ENCODE measurements at places on chromosomes 12 and 14. TPM values are rescaled to one million over a fixed set of nuclear protein-coding genes. Genes with fewer than 3 reads are reported as not detected.
A peak's percentile ranks its signal among the peaks of the same experiment; 100 is the strongest.

Gene PRKAG1
- 101 TPM for total RNA-seq

Gene SLC38A4
- total RNA-seq: not detected

Gene OR4K14
- not detected for total RNA-seq

Gene ASCL1
- total RNA-seq: not detected

Gene TAS2R10
- 0.37 TPM for total RNA-seq

Gene MORN3
- 0.33 TPM for total RNA-seq

Gene SLC17A8
- total RNA-seq: not detected

DNA sequence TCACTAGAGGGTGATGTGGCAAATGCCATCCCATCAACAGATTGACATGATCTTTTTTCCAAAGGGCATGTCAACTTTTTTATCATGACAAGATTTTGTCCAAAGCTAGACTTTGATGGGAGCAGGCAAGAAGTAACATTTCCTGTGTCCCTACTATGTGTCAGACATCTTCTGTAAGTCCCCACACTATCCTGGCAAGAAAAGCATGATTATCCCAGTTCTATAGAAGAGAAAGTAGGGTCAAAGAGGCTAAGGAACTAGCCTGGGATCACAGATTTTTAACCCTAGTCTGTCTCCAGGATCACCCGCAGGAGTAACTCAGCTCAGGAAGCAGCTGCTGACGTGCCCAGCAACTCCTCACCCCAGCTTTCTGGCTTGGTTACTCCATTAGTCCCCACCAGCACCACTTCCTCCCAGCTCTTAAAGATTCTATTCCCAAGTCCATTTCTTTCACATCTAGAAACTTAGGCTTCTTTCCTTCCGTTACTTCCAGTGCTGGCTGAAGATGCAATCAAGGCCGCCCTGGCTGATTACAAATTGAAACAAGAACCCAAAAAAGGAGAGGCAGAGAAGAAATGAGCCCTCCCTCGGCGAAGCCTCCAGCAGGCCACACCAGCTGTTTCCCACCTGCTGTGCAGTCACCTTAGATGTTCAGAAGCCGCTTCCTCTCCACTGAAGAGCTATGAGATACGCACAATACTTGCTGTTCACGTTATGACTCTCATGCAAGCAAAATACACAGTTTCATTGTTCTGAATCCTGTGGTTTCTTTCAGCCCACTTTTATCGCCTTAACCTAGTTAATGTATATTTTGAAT is 6.2 kb downstream of the ISCU start:
- DNase-seq: no peak

DNA sequence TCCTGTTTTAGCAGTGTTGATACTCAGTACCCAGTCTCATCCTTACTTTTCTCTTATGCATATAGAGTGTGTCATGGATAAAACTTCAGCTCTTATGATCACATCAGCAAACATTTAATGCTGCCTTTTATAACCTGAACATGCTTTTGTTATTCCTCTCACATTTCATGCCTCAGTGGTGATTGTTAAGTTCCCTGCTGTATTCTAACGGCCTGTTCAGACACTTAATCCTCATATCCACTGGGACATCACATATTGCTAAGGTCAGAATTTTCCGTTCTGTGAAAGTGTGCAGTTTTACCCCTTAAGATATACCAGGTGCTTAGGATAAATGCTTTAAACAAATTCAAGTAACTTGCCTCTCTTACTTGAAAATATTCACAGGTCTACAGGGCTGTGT is 268.7 kb upstream of the SEL1L start:
- DNase-seq: no peak

GRCh38 chr12:128813392-128813791 is 10.4 kb downstream of the SLC15A4 start:
- DNase-seq: no peak

- DNase-seq: peak; percentile 45
These were observed 3.7 kb downstream of the CFAP54 start for GRCh38 chr12:96493106-96493505.

Gene MIP
- not detected for total RNA-seq

DNA sequence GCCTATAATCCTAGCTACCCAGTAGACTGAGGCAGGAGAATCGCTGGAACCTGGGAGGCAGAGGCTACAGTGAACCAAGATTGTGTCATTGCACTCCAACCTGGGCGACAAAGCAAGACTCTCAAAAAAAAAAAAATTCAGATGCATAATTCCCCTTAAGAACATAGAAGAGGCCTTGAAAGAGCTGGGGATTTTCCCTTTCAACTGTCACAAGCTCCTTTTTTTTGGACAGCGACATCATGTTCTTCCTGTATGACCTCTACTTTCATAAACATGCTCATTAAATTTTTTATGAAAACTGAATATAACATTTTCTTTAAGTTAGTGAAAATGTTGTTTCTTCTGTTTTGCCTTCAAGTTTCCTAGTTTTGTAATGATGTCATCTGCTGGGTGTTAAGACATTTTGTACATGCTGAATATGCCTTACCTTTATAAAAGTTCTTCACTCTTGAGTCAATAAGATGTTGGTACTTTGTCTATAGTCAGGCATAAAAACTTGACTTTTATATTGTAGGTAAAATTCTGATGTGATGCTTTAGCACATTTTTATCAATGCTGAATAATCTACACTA is 76.0 kb downstream of the PTHLH start:
- DNase-seq: no peak

DNA sequence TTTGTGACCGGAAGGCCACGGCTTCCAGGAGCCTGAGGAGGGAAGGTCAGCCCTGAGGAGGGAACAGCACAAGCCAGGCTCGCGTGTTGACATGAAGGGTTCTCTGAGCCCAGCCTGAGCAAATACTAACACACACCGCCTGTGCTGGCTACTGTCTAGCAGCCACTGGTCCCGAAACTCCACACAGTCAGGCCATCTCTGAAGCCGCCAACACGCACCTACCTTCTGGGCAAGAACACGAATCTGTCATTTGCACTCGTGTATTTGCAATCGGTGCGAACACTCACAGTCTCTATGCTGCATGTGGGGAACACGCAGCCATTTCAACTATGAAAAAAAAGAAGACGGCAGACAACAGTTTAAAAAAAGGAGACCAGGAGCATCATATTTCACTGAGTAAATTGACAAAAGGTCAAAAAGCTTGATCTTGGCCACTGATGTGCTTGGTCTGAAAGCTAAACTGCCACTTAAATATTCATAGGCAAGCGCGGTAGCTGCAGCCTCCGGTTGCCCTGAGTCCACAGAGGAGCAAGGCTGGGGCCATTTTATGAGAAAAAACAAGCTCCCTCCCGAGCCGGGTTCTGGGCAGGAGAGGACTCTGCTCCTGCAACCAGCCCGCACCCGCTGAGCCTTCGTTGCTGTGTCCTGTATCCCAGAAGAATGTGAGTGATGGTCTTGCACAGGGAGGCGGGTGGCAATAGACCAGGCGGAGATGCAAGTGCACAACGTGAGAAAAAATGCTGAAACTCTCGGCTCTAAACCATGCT is 57.8 kb downstream of the RIMBP2 start:
- DNase-seq: no peak

DNA sequence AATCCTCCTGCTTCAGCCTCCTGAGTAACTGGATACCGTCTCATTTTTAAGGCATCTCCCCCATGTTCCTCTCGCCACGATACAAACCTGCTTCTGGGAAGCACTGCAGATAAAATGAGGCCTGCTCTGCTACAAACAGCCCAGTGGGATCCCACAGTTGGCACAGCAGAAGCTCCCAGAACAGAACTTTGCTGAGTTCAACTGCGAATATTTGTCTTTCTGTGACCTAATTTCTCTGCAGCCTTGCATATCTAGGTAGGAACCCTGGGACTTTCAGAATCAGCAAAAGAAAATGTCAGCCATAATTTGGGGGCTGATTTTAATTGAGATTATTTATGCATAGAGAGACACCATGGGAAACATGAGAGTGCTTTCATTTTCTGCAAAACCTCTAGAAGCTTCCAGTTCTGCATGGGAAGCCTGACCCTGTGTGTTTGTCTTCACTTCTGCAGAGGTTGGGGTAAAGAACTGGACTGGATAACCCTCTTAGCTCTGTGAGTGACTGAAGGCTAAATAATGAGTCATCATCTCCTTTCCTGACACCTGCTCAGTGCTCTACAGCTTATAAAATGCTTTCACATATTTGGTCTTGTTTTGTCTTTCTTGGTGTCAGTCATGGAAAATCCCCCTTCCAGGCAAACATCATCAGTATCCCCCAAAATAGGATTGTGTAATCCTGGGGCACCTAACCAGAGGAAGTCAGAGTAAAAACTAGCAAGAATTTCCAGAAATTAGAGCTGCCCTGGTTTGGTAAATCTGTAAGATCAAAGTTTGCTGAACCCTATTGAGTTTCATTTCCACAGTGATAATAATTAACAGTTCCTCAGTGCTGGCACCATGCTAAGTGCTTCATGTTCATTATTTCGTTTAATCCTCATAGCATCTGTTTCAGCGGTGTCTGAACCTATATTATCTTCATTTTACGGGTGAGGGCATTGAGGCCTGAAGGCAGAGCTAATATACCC is 185.8 kb downstream of the SLC15A4 start:
- no peak for DNase-seq

Gene CEBPE
- not detected for total RNA-seq

GRCh38 chr12:119373001-119373400 is 38.5 kb downstream of the CCDC60 start:
- DNase-seq: no peak

DNA sequence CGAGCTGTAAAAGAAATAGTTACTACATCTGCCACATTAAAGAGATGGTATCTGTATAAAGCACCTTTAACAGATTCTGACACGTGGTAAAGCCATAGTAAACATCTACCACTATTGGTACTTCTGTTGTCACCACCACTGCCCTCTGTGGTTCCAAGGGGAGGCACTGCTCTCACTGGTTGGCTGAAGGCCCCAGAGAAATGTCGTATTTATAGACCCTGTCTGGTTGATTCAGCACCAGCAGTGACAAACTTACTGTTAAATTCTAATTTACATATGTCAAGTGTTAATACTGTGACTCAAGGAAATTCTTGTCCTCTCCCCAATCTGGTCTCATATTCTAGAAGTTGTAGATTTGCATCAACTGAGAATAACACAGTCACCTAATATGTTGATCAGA is 281.1 kb downstream of the ERC1 start:
- no peak for DNase-seq

Gene CLEC2A
- not detected for total RNA-seq

Gene TAS2R7
- not detected for total RNA-seq

GRCh38 chr12:3251067-3251466 is 173.9 kb downstream of the TSPAN9 start:
- DNase-seq: no peak

DNA sequence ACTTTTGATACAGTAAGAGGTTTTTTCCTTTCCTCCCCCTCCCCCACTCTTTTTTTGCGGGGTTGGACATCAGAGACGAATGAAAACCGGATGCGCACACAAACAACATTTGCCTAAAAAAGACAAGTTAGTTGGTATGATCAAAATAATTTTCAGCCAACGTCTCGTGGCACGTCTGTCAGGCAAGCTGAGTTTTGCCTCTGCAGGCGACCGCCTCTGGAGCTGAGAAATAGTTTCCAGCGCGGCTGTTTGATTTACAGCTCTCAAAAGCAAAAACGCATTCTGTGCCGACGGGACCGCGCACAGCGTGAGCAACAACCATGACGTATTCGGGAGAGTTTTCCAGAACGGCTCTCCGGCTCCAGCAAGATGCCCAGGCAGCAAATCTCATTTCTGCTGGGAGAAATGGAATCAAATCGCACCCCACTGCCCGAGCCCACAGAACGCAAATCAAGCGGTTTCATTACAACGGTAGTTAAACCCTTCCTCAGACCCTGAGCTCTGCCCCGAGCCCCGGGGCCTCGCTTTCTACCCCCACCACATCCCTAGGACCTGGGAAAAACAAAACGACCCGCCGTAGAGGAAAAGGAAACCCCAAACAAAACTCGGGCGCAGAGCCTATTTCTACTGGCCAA is 14.2 kb upstream of the CALM1 start:
- peak; percentile 31 for DNase-seq

- DNase-seq: peak; percentile 97
These were observed 77.5 kb downstream of the PHLDA1 start for GRCh38 chr12:75954041-75954440.

Gene TTC6
- total RNA-seq: not detected

GRCh38 chr14:61186341-61187195 is 94.6 kb downstream of the TMEM30B start:
- DNase-seq: no peak

Gene TDG
- total RNA-seq: 17.4 TPM

DNA sequence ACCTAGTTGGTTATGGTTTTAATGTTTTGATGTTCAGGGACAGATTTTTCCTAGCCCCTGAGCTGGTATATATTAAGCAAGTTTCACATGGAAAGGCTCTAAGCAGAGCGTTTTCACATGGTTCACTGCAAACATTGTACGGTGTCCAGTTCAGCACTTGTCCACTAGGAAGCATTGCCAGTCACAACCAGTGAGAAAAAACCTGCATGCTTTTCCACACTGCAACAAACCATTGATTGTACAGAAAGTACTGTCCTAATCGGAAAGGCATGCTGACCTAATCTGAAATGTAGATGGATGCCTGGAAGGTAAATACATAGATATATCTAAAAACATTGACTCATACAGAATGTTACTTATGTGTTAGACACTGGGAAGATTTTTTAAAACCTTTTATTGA is 25.0 kb upstream of the NPAS3 start:
- no peak for DNase-seq

GRCh38 chr14:53778263-53778662 is 178.4 kb downstream of the BMP4 start:
- DNase-seq: no peak

Gene ANO2
- 1.4 TPM for total RNA-seq

DNA sequence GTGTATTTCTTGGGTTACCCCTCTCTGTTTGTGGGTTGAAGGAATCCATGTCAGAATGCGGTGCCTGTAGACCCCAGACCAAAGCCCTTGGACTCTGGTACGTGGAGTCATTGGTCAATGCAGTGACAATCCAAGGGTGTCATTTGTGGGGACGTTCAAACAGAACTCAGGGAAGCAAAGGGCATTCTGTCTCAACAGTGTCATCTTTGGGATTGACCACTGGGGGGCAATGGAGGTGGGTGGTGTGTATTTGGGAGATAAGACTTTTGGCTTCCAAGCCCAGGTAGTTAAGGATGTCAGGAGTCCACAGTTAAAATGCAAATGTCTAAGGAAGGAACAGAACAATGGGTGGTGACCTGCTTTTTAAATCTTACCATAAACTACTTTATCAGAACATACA is 54.6 kb upstream of the CCDC175 start:
- peak; percentile 25 for DNase-seq

GRCh38 chr14:51954031-51954430 is 35.3 kb upstream of the RTRAF start:
- no peak for DNase-seq

All from HT1080 (cell line).